ENCODE measurements at places on chromosomes 1 and 21. TPM values are rescaled to one million over a fixed set of nuclear protein-coding genes. Genes with fewer than 3 reads are reported as not detected.

GRCh38 chr1:212643877-212644276 is 35.3 kb downstream of the ATF3 start:
- no peak for DNase-seq

DNA sequence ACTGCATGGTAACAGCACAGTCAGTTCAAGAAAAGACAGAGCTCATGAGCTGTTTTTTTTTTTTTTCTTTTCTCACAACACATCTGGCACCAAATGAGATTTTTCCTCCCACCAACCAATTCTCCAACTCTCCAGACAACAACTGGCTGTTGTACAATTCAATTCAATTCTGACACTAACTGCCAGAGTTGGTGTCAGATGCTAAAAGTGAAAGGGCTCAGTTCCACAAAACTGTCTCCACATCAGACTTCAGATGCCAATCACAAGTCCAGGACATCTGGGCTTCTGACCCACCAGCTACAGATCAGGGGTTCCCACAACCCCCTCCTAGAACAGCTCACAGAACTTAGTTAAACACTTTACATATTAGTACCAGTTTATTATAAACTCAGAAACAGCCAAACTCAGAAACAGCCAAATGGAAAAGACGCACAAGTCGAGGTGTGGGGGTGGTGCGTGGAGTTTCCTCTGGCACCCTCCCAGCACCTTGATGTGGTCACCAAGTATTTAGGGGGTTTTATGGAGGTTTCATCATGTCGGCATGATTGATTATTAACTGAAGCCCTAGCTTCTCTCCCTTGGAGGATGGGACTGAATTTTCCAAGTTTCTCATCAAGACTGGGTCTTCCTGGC is 39.2 kb upstream of the LRRC8D start:
- no peak for DNase-seq

The CNR2 gene
- 16.4 TPM for total RNA-seq

The AGT gene
- not detected for total RNA-seq

- no peak for DNase-seq
These were observed 21.4 kb downstream of the RASAL2 start for GRCh38 chr1:178115260-178115659.

GRCh38 chr21:45279446-45280177 is 8.1 kb downstream of the POFUT2 start:
- DNase-seq = no peak

DNA sequence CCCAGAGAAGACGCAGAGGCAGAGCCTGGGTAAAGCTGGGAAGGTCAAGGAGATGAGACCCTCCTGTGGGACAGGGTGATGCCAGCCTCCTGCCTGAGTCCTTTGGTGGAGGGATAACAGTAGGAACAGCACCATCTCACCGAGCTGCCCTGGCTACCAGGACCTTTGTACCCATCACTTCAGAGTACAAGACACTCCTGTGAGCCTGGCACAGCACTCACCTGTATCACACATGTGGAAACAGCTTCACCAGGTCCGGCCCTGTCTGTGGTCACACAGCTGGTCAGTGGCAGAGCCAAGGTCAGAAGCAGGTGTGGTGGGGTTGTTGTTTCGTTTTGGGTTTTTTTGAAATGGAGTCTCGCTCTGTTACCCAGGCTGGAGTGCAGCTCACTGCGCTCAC is 5.0 kb upstream of the TMEM200B start:
- no peak for DNase-seq

The CNN3 gene
- not detected for total RNA-seq

- DNase-seq = no peak
These were observed 6.4 kb downstream of the CHODL start for GRCh38 chr21:18251065-18251464.

DNA sequence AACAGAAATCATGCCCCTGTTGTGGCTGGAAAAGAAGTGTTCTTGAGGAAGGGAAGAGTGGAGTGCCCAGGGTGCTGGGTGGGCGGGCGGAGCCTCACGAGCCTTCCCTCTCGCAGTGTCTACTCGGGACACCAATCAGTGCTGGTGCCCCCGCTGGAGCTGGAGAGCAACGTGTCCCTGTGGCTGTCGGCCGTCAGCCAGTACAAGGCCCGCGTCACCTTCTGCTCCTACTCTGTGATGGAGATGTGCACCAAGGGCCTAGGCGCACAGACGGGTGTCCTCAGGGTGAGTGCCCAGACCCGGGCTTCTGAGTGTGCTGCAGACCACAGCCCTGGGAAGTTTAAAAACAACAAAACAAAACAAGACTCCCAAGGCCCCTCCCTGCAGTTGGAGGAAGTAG is 47.4 kb downstream of the S100B start:
- no peak for DNase-seq

The UBE2G2 gene
- 126 TPM for total RNA-seq

The CFHR2 gene
- total RNA-seq = not detected

GRCh38 chr1:1290238-1290731 is 10.0 kb downstream of the SCNN1D start:
- DNase-seq = peak; percentile 71

- peak; percentile 56 for DNase-seq
These were observed 9.3 kb downstream of the IRF2BP2 start for GRCh38 chr1:234600418-234601281.

GRCh38 chr1:230077436-230078213 is 10.6 kb downstream of the GALNT2 start:
- no peak for DNase-seq

- no peak for DNase-seq
These were observed 115.4 kb upstream of the NEGR1 start for GRCh38 chr1:72397786-72398185.

DNA sequence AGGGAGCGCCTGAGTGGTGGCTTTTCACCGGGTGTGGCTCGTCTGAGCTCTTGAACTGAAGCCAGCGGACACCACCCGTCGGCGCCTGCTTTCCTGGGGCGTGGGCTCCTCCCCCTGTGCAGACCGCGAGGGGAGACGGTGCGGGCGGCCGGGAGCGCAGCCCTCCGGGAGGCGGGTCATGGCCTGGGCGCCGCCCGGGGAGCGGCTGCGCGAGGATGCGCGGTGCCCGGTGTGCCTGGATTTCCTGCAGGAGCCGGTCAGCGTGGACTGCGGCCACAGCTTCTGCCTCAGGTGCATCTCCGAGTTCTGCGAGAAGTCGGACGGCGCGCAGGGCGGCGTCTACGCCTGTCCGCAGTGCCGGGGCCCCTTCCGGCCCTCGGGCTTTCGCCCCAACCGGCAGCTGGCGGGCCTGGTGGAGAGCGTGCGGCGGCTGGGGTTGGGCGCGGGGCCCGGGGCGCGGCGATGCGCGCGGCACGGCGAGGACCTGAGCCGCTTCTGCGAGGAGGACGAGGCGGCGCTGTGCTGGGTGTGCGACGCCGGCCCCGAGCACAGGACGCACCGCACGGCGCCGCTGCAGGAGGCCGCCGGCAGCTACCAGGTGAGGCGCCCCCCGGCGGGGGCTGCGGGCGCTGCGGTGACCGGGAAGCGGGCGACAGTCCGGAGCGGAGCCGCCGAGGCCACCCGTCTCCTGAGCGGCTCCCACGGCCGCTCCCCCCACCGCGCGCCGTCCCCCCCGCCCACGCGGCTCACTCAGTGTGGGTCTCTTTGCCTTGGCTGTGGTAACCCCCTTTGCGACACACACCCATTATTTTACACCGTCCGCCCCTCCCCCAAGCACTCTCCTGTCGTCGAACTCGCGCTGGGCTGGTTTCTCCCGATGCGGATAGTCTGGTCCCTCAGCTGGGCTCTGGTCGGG is at the start of gene TRIM58:
Gene TRIM58, plus strand, starts transcription at position 119 of the 916 bp plus-strand sequence. Its CDS starts 60 bp downstream, at position 179.
- no peak for DNase-seq

- DNase-seq = no peak
These were observed 28.7 kb upstream of the TRAPPC10 start for GRCh38 chr21:43983390-43983789.

GRCh38 chr1:47708019-47708535 is 270.2 kb downstream of the FOXD2 start:
- no peak for DNase-seq

- DNase-seq = no peak
These were observed 4.2 kb upstream of the RAP1GAP start for GRCh38 chr1:21673277-21673780.

- DNase-seq = no peak
These were observed 734 bp downstream of the PTPN22 start for GRCh38 chr1:113870778-113871177.

DNA sequence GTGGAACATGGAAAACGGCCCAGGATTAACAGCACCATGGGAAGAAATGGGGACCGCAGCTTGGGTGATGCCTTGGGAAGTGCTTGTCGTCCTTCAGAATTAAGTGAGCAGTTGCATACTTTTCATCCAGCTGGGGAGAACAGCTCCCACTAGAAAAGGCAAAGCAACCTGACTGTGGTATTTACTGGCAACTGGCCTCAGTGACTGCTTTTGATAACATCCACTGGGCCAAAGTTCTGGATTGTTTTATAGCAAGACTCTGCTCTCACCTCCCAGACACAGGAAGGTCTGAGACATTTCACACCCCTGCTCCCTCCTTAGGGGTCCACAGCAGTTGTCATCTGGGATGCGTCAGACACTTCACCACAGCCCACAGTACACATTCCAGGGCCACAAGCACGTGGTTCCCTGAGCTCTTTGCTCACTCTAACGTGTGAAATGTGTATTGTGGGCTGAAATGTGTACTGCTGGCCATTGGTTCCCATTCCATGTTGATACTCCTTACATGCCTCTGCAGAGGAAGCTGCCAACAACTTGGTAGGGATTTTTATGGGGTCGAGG is 6.6 kb downstream of the PAPPA2 start:
- DNase-seq = no peak

GRCh38 chr1:9593492-9594465 is 5.1 kb downstream of the TMEM201 start:
- DNase-seq = peak; percentile 91

GRCh38 chr1:220990427-220991339 is 111.4 kb downstream of the HLX start:
- DNase-seq = no peak

GRCh38 chr1:55337801-55338447 is 122.8 kb upstream of the USP24 start:
- peak; percentile 85 for DNase-seq

The SMCP gene
- not detected for total RNA-seq

DNA sequence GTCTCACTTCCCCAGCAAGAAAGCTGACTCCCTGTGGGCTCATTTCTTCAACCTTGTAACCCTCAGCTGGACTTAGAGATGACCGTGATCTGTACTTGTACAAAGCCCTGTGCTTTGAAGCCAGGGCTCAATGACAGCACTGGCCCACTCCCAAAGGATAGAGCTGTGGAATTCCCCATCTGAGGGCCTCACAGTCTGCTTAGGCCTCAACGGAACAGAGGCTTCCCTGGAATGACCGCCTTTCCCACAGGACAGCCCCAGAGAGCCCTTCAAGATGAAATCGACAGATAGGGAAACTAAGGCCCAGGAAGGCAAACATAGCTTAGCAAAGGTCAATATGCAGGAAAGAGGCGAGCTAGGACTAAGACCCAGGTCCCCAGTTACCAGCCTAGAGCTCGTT is 11.5 kb downstream of the SLC9A1 start:
- no peak for DNase-seq

- no peak for DNase-seq
These were observed 528.7 kb upstream of the PLXNA2 start for GRCh38 chr1:208772891-208773290.

DNA sequence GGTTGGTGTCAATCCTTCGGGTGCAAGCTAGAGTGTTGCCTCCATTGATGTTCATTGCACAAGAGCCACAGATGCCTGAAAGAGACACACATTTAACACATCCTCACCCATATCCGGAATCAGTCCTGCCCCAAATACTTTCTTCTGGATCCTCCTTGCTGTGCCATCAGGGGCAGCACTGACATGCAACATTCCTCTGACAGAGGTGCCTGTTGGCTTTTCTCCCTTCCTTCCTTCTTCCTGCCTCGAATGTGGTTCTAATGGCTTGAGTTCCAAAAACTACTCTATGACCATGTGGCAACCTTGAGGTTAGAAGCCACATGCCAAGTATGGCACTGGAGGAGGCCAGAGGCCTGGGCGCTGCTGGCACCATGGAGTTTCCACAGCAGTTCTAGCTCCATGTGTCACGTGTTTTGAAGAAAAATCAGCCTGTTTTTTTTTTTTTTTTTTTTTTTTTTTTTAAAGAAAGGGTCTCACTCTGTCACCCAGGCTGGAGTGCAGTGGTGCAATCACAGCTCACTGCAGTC is 17.0 kb upstream of the ATP13A2 start:
- DNase-seq = no peak

DNA sequence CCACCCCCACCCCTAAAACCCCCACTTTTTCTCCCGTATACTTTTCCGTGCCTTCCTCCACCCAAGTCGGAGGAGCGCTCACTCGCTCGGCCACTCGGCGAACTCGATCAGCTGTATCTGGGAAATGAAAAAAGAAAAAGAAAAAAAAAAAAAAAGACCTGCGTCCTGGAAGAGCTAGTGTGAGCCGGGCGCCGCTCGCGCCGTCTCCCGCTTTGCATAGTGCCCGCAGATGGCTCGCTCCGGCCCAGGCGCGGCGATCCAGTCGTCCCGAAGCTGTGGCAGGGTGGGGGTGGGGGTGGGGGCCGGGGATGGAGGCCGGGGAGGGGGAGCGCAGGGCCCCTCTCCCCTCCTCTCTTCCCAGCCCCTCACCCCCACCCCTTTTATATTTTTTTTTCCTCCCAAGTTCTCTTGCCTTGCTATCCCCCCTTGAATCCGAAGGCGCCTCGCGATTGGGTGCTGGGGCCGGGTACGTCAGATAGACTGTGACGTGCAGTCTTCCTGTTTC is 299 bp upstream of the PROX1 start:
- no peak for DNase-seq

- no peak for DNase-seq
These were observed 162.6 kb upstream of the IRF2BP2 start for GRCh38 chr1:234772345-234773147.

The OBSCN gene
- 17.5 TPM for total RNA-seq

The CACNA1E gene
- total RNA-seq = not detected

- DNase-seq = no peak
These were observed 36.4 kb downstream of the OLFML2B start for GRCh38 chr1:161987303-161987702.

The AIRE gene
- not detected for total RNA-seq

The RASSF5 gene
- total RNA-seq = 29.5 TPM

GRCh38 chr1:1144122-1144842 is 28.4 kb upstream of the C1orf159 start:
- DNase-seq = peak; percentile 68

DNA sequence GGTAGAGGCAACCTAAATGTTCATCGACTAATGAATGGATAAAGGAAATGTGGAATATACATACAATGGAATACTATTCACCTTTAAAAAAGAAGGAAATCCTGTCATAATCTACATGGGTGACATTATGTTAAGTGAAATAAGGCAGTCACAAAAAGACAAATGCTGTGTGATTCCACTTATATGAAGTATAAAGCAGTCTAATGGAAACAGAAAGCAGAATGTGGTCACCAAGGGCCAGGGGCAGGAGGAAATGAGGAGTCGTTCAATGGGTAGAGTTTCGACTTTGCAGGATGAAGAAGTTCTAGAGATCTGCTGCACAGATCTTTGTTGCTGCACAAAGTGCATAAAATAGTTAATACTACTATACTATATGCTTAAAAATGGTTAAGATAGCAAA is 7.8 kb downstream of the DIPK1A start:
- DNase-seq = no peak

GRCh38 chr21:15748586-15748985 is 18.8 kb downstream of the USP25 start:
- DNase-seq = no peak

The S100A3 gene
- not detected for total RNA-seq
